ENCODE measurements at places on chromosomes 1 and 21. TPM values are rescaled to one million over a fixed set of nuclear protein-coding genes. Genes with fewer than 3 reads are reported as not detected.

MAP10 gene
- total RNA-seq = 9.8 TPM

TAL1 gene
- total RNA-seq = 1.2 TPM

ITGB2 gene
- 4.9 TPM for total RNA-seq

THEM5 gene
- total RNA-seq = not detected

GATAD2B gene
- 15.5 TPM for total RNA-seq

S100A1 gene
- 1.2 TPM for total RNA-seq

MAB21L3 gene
- under 0.01 TPM for total RNA-seq

WDR64 gene
- total RNA-seq = not detected

C1orf226 gene
- 0.82 TPM for total RNA-seq

FLG2 gene
- total RNA-seq = not detected

FMO1 gene
- 3.7 TPM for total RNA-seq

PAQR6 gene
- total RNA-seq = 7.7 TPM

FHAD1 gene
- total RNA-seq = 0.41 TPM

PAPPA2 gene
- total RNA-seq = 6.1 TPM

Data from frontal cortex (tissue), 4 donors.